ENCODE measurements at places on chromosomes 4 and X. TPM values are rescaled to one million over a fixed set of nuclear protein-coding genes. Genes with fewer than 3 reads are reported as not detected.
A peak's percentile ranks its signal among the peaks of the same experiment; 100 is the strongest.

The SMR3B gene
- total RNA-seq, result not detected

The CRMP1 gene
- 947 TPM for total RNA-seq

The ANOS1 gene
- 1.0 TPM for total RNA-seq

The NSG1 gene
- 208 TPM for total RNA-seq

The NEIL3 gene
- total RNA-seq, result 1.4 TPM

The ING2 gene
- total RNA-seq, result 4.8 TPM

The P2RY4 gene
- total RNA-seq, result 0.27 TPM

The PDGFC gene
- 0.64 TPM for total RNA-seq

The PAGE4 gene
- total RNA-seq, result not detected

The NLRP2B gene
- total RNA-seq, result not detected

The TBC1D8B gene
- 4.6 TPM for total RNA-seq

The ARX gene
- total RNA-seq, result 0.98 TPM

- no peak overlapping the region for H3K4me3 ChIP-seq
- no peaks in the 10 kb centered on the region for H3K36me3 ChIP-seq
- H3K27me3 ChIP-seq, result no peaks in the 10 kb centered on the region
- no peaks in the 10 kb centered on the region for H3K4me1 ChIP-seq
- DNase-seq, result no peak
Observed at GRCh38 chr4:34464196-34464595, 1780.1 kb downstream of the ARAP2 start.

GRCh38 chrX:126552313-126553022, at the start of gene DCAF12L1:
DCAF12L1 (minus strand) TSS chrX:126552814; CDS start chrX:126552608, 206 bp downstream.
- H3K27ac ChIP-seq, result no peak within 1 kb of the TSS
- H3K27me3 ChIP-seq, result peaks cover 3% of the 10 kb centered on the region
- peak within 1 kb of the TSS; percentile 38 for H3K4me3 ChIP-seq
- H3K4me1 ChIP-seq, result no peaks in the 10 kb centered on the region

- peak overlapping the region; percentile 92 for H3K27ac ChIP-seq
- H3K4me1 ChIP-seq, result peaks cover 26% of the 10 kb centered on the region
- peaks cover 7% of the 10 kb centered on the region for H3K27me3 ChIP-seq
- H3K4me3 ChIP-seq, result peak overlapping the region; percentile 93
- no peaks in the 10 kb centered on the region for H3K36me3 ChIP-seq
Observed at GRCh38 chrX:154096140-154097002, 1.1 kb downstream of the MECP2 start.

- no peaks in the 10 kb centered on the region for H3K27me3 ChIP-seq
- no peak overlapping the region for H3K27ac ChIP-seq
- no peak overlapping the region for H3K4me3 ChIP-seq
- DNase-seq, result no peak
- H3K4me1 ChIP-seq, result no peaks in the 10 kb centered on the region
- H3K36me3 ChIP-seq, result no peaks in the 10 kb centered on the region
Observed at GRCh38 chr4:67430989-67431388, 114.3 kb downstream of the CENPC start.

- DNase-seq, result no peak
- no peak overlapping the region for H3K4me3 ChIP-seq
- H3K27me3 ChIP-seq, result no peaks in the 10 kb centered on the region
- H3K27ac ChIP-seq, result no peak overlapping the region
- peaks cover 18% of the 10 kb centered on the region for H3K36me3 ChIP-seq
- H3K4me1 ChIP-seq, result peaks cover 2% of the 10 kb centered on the region
Observed at GRCh38 chr4:80903020-80903419, 127.5 kb upstream of the BMP3 start.

DNA sequence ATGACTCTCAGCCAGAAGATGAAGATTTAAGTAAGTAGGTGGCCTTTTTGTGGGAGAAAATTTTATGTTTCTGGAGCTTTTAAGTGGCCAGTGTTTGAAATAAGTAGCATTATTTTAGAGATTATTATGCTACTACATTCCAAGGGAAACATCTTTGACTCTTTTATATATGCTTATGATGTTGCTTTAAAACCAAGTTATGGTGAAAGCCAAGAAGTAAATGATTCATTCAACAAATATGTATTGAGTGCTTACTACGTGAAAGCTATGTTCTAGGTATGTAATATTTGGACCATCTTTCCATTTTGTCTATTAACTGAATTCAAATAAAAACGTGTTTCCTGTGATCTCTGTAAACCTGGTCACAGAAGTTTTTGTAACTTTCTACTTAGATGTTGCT, 58.3 kb downstream of the ZFX start:
- no peak overlapping the region for H3K27ac ChIP-seq
- H3K36me3 ChIP-seq, result no peaks in the 10 kb centered on the region

DNA sequence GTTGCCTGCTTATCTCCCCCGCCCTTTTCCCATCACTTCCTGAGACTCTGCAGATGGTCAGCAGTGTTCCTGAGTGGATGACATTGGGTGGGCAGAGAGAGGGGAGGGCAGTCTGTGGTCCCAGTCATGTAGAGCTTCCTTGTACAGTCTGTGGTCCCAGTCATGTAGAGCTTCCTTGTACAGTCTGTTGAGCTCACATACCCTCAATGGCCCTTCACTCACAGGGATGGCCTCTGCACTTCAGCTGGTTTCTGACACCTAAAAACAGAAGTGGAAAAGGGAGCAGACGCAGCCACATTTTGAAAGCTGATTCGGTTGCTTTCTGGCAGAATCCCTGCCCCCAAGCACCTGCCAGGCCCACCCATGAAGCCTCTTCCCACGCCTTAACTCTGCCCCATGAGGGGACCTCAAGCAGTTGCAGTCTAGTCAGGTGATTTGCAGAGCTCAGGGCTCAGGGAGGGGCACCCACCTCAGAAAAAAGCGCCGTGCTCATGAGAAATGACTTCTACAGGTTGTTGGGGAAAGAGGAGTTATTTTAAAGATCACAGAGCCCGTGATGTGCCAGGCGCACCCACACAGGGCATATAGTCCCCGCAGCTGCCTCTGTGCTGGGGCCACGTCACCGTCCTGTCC, 3.6 kb upstream of the TMEM271 start:
- no peak for DNase-seq
- H3K27me3 ChIP-seq, result peaks cover 18% of the 10 kb centered on the region
- H3K36me3 ChIP-seq, result peaks cover 14% of the 10 kb centered on the region
- H3K4me3 ChIP-seq, result peak overlapping the region; percentile 3
- H3K27ac ChIP-seq, result no peak overlapping the region

- H3K36me3 ChIP-seq, result no peaks in the 10 kb centered on the region
- H3K27ac ChIP-seq, result no peak overlapping the region
- H3K4me3 ChIP-seq, result peak overlapping the region; percentile 72
- DNase-seq, result peak; percentile 37
Observed at GRCh38 chrX:100413229-100413628, 3.2 kb upstream of the PCDH19 start.

DNA sequence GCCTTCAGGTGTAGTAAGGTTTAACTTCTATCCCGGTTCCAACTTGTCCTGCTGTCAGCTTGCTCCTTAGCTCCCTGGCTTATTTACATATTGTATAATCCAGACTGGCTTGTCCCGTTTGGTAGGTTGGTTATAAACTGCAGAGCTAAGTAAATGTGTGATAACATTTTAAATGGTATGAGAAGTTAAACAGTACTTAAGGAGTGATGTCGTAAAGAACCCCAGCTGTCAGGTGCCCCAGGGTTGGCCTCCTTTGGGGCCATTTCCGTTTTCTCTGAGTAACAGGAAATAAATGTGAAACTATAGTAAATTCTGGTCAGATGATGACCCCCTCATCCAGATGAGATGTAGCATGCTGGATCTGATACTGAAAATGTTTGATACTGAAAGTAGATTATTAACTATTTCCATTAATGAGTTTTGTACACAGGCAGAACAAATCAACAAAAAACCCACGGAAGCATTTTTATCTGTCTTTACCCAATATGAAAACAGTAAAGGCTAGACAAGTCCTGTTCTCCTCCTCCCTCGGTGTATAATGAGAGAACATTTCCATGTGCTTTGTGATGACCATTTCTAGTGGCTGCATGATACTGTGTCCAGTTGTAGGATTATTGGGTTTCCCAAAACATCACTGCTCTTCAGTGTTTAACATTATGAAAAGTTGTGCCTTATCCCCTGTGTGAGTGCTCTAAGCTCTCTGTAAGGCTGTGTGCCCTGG, 22.4 kb downstream of the GAB1 start:
- no peaks in the 10 kb centered on the region for H3K27me3 ChIP-seq
- no peak for DNase-seq
- no peak overlapping the region for H3K27ac ChIP-seq
- no peaks in the 10 kb centered on the region for H3K36me3 ChIP-seq
- no peak overlapping the region for H3K4me3 ChIP-seq
- peaks cover 28% of the 10 kb centered on the region for H3K4me1 ChIP-seq

GRCh38 chrX:41344053-41344452, 10.1 kb downstream of the DDX3X start:
- no peak overlapping the region for H3K4me3 ChIP-seq
- no peak for DNase-seq
- peaks cover 4% of the 10 kb centered on the region for H3K4me1 ChIP-seq
- no peak overlapping the region for H3K27ac ChIP-seq

DNA sequence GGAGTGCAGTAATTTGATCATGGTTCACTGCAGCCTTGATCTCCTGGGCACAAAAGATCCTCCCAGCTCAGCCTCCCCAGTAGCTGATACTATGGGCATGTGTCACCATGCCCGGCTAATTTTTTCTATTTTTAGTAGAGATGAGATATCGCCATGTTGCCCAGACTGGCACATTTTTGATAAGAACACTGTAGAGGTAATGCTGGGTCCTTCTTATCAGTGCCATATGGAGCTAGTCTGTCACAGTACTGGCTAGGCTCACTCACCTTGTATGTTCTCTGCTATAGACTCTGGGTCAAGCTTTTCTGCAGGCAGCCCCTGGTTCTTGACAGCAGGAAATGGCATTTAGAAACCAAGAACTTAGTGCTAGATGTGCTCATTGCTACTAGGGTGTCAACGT, 53.9 kb downstream of the BCOR start:
- DNase-seq, result no peak
- H3K36me3 ChIP-seq, result peaks cover 16% of the 10 kb centered on the region
- no peak overlapping the region for H3K4me3 ChIP-seq
- no peak overlapping the region for H3K27ac ChIP-seq

GRCh38 chr4:100391086-100391485, 126.7 kb downstream of the EMCN start:
- H3K4me3 ChIP-seq, result no peak overlapping the region
- no peak for DNase-seq
- H3K27me3 ChIP-seq, result no peaks in the 10 kb centered on the region
- H3K4me1 ChIP-seq, result no peaks in the 10 kb centered on the region
- no peak overlapping the region for H3K27ac ChIP-seq

GRCh38 chrX:12934850-12935249, 28.4 kb downstream of the TLR8 start:
- no peaks in the 10 kb centered on the region for H3K36me3 ChIP-seq
- H3K4me3 ChIP-seq, result no peak overlapping the region
- H3K27ac ChIP-seq, result no peak overlapping the region
- no peaks in the 10 kb centered on the region for H3K27me3 ChIP-seq
- DNase-seq, result no peak

GRCh38 chr4:136800248-136800647, 732.0 kb downstream of the PCDH18 start:
- H3K27me3 ChIP-seq, result no peaks in the 10 kb centered on the region
- H3K36me3 ChIP-seq, result peaks cover under 1% of the 10 kb centered on the region
- no peak for DNase-seq

All from glutamatergic neuron (in vitro differentiated cells).